Esophagus mucosa (tissue), 1 donor: ENCODE measurements at places on chromosomes 3 and 15.

GRCh38 chr3:58502872-58503271, 11.0 kb downstream of the KCTD6 start:
- ATAC-seq, result no peak

DNA sequence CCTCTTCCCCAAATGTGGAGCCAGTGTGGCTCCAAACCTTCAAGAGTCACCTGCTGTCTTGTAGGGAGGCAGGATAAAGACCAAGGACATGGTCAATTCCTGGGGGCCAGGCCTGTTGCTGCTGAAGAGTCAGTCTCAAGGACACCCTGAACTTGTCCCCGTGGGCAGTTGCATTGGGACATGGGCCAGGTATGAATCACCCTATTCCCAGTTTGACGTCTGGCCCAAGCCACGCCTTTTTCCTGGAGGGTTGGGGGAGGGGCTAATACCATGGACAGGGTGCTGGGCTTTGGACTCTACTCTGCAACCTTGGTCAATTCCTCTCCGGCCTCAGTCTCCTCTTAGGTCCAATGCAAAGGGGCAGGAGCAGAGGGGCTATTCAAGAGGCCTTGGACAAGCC, 10.4 kb downstream of the ATP2B2 start:
- peak; percentile 47 for ATAC-seq

GRCh38 chr3:106401666-106402490, 533.1 kb upstream of the CBLB start:
- ATAC-seq, result no peak

DNA sequence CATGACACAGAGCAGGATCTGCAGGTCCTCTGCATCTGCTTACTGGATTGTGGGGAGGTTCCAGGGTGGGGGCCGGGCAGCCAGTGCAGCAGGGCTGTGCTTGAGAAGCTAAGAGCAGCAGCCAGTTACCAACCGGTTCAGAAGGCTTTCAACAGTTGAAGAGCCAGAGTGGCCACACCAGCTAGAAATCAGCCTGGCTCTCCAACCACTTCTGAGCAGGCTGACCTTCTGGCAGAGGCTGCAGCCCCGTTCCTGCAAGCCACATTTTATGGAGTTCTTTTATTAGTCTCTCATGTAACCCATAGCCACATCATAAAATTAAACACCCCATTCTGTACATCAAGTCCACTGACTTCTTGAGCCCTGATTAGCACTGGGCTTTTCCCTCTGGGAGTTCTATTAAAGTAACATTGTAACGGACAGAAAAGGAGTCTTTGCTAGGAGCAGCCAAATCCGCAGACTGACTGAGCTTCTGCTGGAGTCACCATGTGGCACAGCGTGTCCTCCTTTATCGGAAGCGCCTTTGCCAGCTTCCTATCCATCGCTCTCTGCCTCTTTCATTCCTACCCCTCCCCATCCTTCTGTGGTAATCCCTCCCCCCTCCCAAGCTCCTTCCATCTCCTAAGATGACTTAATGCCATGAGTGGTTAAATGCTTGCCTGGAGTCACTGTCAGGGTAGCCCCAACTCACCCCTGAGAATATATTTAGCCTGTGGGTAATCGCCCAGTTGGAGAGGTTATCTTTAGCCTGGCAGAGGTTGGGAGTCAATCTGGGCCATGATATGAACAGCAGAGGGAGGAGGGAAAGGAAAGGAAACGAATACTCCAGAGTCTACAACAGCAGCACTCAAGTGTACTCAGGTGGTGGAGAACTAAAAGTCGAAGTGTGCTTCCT, 138.5 kb upstream of the HES1 start:
- ATAC-seq, result peak; percentile 82

DNA sequence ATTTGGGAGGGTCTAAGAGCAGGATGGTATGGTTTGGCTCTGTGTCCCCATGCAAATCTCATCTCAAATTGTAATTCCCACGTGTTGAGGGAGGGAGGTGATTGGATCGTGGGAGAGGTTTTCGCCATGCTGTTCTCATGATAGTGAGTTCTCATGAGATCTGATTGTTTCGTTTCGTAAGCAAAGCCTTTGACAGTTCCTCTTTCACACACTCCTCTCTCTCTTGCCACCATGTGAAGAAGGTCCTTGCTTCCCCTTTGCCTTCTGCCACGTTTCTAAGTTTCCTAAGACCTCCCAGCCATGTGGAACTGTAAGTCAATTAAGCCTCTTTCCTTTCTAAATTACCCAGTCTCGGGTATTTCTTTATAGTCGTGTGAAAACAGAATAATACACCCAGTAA, 553.7 kb downstream of the TAFA4 start:
- ATAC-seq, result no peak
